ENCODE measurements at places on chromosomes 12 and 14. TPM values are rescaled to one million over a fixed set of nuclear protein-coding genes. Genes with fewer than 3 reads are reported as not detected.

Gene GAS2L3
- 6.6 TPM for total RNA-seq

Gene ACSM4
- not detected for total RNA-seq

DNA sequence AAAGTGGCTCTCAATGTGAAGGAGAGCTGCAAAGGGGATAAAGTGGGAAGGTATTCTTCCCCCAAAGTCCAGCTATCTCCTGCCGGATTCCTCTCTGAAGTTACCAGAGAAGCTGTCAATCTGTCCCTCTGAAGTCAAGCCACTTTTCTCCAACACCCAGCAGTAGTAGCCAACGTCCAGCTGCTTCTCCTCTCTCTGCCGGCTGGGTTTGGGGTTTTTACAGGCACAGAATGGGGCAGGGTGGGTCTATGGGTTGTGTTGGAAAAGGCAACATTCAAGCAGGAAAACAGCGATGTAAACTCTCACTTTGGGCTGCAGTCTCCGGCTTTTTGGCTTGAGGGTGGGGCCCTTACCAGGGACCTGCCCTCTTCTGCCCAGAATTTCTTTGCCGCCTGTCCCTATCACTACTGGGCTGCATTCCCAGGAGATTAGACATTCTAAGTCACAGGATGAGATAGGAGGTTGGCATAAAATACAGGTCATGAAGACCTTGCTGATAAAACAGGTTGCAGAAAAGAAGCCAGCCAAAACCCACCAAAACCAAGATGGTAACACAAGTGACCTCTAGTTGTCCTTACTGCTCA, 16.3 kb downstream of the CAPZA3 start:
- DNase-seq = no peak

DNA sequence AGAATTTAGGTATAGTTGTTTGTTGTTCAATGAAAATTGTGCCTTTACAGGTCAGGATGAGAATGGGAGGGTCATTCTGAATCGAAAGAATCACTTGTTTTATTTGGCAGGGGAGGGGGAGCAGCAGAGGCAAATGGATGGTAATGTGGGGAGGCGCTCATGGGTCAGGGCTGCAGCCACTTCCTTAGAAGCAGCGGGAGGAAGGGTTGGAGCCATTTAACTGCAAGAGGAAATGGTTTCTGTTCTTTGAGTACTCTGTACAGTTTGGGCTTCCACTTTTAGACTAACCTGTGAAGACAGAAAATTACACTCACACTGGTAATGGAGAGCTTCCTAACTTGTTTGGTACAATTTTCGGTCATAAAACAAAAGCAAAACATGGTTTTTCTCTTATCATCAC, 57.2 kb downstream of the PIWIL1 start:
- no peak for DNase-seq

- peak; percentile 46 for DNase-seq
Measured at GRCh38 chr14:53663709-53664108, 292.9 kb downstream of the BMP4 start.

Gene RIPK3
- total RNA-seq = 45.2 TPM

Gene ACSS3
- total RNA-seq = 9.9 TPM

DNA sequence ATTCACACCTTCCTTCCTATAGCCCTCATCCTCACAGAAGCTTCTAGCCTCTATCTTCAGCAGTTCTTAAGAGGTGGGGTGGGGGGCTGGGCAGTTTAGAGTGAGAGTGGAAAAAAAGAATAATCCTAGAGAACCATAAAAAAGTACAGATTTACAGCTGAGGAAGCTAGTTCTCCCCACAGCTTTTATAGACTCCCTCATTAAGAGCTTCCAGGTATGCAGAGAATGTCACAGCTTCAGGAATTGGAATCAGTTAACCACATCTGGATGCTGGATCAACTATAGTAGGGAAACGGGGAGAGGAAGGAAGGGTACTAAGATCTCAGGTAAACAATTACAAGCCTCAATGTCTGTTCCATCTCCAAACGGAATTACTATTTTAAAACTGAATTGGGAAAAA, 12.3 kb downstream of the GDF11 start:
- DNase-seq = no peak

Measured in Peyer's patch (tissue), 4 donors.